Mammary epithelial cell (primary cell): ENCODE measurements at places on chromosomes 1 and 21. TPM values are rescaled to one million over a fixed set of nuclear protein-coding genes. Genes with fewer than 3 reads are reported as not detected.

SH2D2A gene
- 3.4 and 3.6 TPM in 2 replicates for total RNA-seq

DNA sequence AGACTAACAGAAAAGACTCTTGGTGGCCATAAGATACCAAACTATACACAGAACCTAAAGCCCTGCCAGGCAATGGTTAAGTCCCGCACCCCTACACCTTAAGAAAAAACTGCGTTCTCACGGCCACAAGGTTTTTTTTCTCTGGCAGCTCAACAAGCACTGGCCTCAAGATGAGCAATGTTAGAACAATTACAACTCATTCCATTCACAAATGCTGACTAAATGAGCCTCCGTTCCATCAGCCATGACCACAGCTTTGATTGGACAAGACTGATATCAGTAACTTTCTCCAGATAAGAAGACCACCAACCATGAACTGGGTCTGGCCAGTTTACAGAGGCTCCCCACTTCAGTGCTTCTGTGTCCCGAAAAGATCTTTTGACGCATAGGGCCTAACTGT, 31.9 kb downstream of the SEC16B start:
- peak; percentile 51 for DNase-seq

GRCh38 chr21:44291078-44291935, 5.6 kb downstream of the AIRE start:
- no peak for DNase-seq

PLA2G2C gene
- not detected for total RNA-seq

NBPF3 gene
- 12.6 and 14.6 TPM in 2 replicates for total RNA-seq

DNA sequence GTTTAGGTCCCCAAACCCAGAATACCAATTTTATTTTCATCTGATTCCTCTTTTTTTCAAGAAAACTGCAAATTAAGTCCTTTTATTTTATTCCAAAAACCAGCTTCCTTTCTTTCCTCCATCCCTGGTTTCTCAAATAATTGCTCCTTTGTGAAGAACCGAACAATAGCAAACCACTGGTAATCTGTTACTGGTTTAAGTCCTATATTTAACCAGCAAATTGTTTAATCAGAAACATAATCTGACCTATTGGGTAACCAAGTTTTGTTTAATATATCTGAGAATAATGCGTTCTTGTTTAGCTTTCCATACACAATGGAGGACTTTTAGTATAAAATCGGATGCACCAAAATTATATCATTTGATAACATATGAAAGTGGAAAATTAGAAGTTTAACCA, 13.2 kb upstream of the DDR2 start:
- no peak for DNase-seq

PERM1 gene
- total RNA-seq: not detected in 2 replicates

DNA sequence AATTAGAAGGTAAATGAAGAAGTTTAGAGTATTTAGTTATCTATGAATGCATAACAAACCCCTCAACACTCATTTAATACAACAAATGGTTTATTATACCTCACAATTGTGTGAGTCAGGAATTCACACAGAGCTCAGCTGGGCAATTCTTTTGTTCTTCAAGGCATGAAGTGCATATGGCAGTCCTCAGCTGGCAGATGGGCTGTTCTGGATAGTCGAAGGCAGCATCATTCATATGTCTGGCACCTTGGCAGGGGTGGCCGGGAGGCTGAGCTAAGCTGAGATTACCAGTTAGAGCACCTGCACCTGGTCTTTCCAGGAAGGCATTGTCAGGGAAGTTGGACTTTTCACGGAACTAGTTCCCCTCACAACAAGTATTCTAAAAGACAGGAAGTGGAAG, 286.2 kb upstream of the DUSP10 start:
- no peak for DNase-seq

DNA sequence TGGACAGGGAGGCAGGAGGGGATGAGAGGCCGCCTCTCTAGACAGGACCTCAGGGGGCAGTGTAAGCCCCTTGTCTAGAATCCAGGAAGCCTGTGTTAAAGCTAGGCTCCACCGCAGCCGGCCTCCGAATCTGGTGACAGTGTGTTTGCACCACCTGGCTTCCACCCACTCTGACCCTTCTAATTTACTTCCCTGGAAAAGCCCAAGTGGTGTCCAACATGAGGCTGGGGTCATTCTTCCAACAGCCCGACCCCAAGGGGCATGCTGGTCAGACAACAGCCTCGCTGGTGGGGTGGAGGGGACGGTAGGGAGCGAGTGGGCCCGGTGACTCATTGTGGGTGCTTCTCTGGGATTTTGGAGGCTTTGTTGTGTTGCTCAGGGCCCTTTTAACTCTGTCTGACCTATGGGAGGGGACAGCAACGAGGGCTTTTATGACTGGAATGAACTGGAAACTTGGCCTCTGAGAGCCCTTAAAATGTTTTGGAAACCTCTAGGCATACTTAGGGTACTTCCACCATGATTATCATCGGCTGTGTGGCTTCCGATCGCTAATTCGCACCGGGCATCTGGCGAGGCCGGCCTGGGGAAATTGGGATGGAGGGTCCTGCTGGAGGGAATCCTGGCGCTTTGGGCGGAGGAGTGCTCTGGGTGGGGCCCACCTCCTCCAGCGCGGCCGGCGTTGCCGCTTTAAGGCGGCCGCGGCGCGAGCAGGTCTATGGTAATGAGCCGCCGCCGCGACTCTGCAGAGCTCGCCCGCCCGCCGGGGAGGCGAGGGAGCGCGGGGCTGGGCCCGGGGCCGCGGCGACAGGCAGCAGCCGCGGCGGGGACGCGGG, at the start of gene CELSR2:
TSS of gene CELSR2 (plus strand) at position 743 of the 833 bp plus-strand sequence. CDS start 541 bp downstream, outside the sequence.
- DNase-seq: peak; percentile 61

DNA sequence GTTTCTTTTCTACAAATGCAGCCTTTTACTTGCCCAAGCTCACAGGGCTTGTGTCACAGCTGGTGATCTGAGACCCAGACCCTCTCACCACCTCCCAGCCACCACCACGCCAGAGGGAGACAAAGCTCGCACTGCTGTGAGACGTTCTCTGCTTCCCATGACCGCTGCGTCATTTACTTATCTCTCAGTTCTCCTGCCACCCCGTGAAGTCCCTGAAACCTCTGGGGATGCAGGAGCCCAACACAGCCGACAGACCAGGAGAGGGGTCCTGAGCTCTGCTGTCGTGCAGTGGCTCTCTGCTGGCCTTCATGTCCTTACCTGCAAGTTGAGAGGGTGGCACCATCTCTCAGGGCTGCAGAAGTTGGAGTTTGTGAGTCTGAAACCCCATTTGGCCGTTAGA, 77.7 kb downstream of the SLC16A1 start:
- DNase-seq: no peak

DNA sequence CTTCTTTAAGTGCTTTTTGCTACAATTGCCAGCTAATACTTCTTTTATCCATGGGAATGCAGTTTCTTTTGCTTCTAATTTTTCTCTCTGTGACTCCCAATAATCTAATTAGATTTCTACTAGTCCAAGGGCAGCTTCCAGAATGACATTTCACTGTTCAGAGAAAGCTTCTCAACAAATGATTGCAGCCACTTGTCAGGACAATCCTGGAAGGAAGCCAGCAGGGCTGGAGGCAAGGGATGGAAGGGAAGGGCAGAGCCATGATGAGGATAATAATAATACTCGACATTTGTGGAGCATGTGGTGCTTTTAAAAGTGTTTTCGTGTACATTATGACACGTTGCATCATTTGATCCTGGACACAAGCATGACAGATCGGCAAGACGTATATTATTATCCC, 19.4 kb downstream of the F11R start:
- DNase-seq: no peak

GRCh38 chr1:221435504-221435904, 306.4 kb downstream of the DUSP10 start:
- peak; percentile 37 for DNase-seq

DNA sequence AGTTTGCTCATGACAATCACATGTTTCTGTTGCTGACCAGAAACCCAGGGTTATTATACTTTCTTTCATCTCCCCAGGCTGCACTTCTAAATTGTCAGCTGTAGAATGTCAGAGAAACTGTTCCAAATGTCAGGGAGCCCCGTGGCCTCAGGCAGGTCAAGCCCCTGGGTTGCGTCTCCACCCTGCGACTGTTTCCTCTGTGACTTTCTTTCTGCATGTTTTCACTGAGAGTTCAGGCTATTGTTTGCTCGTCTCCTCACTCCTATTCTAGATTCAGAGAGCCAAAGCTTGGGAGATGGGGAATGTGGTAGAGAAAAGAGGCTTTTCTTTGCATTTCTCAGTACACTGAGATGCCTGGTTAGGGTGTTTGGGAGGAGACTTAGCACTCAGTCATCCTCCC, 97.4 kb downstream of the CENPF start:
- DNase-seq: no peak

KRTAP10-11 gene
- not detected in 2 replicates for total RNA-seq

DNA sequence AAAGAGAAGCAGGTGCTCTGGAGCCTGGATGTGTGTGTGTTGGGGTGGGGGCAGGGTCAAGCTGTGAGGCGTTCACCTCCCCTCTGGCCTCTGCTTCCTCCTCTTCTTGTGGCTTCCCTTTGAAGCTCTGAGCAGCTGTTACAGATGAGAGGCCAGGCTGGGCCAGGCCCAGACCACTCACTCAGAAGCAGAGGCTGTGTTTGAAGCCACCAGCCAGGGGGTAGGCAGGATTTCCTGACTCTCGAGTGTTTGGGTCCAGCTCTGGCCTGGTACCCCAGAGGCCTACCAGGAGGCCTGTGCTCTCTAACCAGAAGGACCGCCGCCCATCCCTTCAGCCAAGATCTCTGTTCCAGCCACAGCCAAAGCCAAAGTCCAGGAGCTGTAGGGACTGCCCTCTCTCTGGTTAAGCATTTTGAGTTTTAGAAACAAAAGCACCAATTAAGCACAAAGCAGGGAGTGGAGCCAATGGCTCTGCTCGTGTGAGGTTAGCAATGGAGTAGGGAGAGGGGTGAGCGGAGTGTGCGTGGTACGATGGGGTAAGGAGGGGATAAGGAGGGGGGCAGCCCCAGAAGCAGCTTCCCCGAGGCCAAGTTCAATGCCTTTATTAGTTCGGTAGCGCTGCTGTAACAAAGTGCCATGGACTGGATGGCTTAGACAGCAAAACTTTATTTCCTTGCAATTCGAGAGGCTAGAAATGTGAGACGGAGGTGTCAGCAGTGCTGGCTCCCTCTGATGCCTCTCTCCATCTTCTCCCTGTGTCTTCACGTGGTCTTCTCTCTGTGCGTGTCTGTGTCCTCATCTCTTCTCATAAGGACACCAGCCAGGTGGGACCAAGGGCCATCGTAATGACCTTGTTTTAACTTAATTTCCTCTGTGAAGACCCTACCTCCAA, 20.5 kb downstream of the RCSD1 start:
- DNase-seq: no peak

- no peak for DNase-seq
Observed at GRCh38 chr21:15526798-15527197, 203.0 kb upstream of the USP25 start.

- no peak for DNase-seq
Observed at GRCh38 chr1:220382994-220383393, 110.7 kb upstream of the RAB3GAP2 start.

OR10Z1 gene
- not detected for total RNA-seq
